Psoas muscle (tissue), 8 donors: ENCODE measurements at places on chromosomes 11 and 22. TPM values are rescaled to one million over a fixed set of nuclear protein-coding genes. Genes with fewer than 3 reads are reported as not detected.

- no peak for DNase-seq
These were observed 900.3 kb downstream of the OPCML start for GRCh38 chr11:132631989-132632388.

- DNase-seq = no peak
These were observed 1.7 kb downstream of the CYB5R2 start for GRCh38 chr11:7671347-7672215.

KCNK7 gene
- total RNA-seq = 0.56 TPM

DNA sequence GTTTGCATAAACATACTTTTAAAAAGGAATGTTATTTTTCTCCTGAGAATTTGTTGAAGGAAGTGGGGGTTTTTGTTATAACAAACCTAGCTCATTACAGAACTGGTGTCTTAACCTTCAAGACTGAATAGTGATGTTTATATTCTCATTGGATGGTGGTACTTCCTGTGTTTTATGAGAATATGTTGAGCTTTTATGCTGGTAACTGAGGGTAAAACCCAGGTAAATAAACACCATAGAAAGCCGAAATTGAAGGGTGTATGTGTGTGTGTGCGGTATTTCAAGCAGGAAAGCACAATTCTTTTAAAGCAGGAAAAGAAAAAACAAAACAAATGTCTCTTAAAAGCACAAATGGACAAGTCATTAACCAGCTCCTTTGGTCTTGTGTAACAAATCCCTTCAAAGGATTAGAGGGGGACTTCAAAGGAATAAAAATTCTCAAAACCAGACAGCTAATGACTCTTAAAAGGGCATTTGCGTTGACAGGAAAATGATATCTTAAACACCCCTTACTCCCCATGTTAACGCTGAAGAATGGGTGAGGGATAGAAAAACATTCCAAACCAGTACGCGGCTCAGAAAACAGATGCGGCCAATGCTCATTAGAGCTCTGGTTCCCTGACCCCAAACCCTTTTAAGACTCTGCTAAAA lies 23.8 kb downstream of the LMO2 start:
- DNase-seq = no peak

DNA sequence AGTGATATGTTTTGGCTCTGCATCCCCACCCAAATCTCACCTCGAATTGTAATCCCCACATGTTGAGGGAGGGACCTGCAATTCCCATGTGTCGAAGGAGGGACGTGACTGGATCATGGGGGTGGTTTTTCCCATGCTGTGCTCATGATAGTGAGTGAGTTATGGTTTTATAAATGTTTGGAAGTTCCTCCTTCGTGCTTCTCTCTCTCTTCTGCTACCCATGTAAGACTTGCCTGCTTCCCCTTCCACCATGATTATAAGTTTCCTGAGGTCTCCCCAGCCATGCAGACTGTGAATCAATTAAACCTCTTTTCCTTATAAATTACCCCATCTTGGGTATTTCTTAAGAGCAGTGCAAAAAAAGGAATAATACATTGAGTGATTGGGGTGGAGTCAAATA lies 7.3 kb upstream of the CEP295 start:
- DNase-seq = no peak

- peak; percentile 70 for DNase-seq
These were observed 637 bp downstream of the DRD2 start for GRCh38 chr11:113474362-113475159.

DNA sequence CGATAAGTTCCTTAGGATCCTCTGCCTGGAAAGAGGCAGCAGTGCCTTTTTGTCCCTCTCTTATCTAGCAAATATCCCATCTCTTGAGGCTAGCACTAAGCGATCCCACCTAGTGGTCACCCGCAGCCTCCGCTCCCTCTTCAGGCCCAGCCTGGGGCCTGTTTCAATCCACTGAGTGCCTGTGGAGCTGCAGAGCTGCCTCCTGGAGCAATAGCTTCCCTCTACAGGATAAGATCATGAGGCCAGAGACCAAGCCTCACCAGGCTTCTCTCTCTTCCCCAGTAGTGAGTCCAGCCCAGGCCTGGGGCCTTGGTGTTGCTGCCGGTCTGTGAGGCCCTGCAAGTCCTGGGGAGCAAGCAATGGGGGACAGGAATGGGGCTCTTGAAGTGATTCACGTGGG lies 65.8 kb downstream of the SLC22A12 start:
- DNase-seq = no peak

GRCh38 chr11:60625262-60625661 lies 74.2 kb upstream of the MS4A8 start:
- no peak for DNase-seq

KCNJ11 gene
- 173 TPM for total RNA-seq

DNA sequence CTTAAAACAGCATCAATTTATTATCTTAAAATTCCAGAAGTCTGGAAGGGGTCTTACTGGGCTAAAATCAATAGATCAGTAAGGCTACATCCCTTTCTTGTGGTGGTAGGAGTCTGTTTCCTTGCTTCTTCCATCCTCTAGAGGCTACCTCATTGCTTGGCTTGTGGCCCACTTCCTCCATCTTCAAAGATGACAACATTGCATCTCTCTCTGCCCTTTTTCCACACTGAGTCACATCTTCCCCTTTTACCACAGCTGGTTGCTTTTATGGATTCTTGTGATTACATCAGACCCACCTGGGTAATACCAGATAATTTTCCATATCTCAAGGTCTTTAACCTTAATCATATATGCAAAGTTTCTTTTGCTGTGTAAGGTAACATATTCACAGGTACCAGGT lies 60.9 kb downstream of the GRIA4 start:
- no peak for DNase-seq

DNAJC4 gene
- 31.5 TPM for total RNA-seq

OR52M1 gene
- not detected for total RNA-seq
